ENCODE measurements at places on chromosomes 6 and 20.

GRCh38 chr20:34859826-34860545 lies 12.7 kb downstream of the GGT7 start:
- no peak for DNase-seq

DNA sequence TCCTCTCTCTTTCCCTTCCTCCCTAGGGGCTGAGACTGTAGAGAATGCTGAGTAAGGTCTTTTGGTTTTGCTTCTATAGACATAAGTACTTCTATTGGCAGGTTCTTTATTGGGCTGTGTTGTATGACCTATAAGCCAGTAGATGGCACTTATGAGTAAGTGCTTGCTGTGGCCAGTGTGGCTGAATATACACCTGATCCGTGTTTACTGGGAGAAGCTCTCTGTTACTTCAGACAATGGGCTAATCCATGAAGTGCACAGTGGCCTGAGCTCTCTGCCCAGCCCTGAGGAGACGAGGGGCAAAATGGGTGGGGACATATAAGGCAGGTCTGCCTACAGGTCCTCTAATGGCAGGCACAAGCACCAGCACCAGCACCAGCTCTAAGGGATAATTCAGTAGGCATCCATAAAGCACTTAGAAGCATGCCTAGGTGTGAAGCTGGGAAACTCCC lies 610.3 kb downstream of the RNF144B start:
- no peak for DNase-seq

DNA sequence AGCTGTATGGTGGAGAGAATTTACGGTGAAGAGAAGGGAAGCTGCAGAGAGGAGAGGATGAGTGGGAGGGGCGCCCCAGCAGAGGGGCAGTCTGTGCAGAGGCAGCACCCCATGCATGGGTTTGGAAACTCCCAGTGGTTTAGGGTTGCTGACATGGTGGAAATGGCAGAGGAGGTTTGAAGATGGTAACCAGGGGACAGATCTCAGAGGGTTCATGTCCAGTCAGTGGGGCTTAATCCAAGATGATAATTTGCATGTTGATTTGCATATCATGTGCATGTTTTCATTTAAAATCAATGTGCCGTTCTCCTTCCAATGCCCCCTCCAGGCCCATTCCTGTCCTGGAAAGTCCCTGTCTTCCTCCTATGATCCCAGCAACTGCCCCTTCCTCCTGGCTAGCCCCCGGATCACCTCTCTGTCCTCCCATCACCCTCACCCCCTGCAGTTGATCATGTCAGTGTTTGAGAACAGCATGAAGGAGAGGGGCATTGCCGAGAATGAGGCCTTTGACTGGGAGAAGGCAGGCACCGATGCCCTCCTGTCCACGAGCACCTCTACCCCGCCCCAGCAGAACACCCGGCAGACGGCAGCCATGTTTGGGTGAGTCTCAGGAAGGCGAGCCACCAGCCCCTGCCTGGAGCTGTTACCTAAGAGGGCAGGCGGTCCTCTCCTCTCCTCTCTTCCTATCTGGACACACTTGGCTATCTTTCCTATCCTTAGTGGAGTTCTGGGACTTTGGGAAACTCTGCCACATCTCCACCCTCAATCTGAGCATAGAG lies 14.3 kb downstream of the TTBK1 start:
- DNase-seq = no peak

DNA sequence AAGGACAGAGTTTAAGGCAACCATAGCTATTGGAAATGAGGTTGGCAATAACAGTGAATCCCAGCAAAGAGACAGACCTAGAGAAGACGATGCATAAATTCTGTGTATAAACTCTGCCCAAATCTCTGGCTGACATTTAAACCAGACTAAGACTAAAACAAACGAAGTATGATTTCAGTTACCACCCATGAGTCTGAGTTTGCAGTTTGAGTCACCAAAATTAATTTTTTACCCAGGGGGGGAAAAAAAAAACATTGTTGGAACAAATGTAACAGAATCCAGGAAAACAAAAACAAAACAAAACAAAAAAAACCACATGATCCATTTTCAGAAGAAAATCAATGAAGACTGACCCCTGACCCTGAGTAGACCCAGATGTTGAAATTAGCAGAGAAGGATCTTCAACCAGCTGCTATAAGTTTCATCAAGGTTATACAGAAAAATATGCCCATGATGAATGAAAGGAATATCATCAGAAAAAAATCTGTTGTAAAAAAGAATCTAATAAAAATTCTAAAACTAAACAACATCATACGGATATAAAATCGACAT lies 190.8 kb downstream of the GMDS start:
- no peak for DNase-seq

GRCh38 chr6:35054106-35054742 lies 86.9 kb downstream of the TCP11 start:
- DNase-seq = no peak

- DNase-seq = no peak
Observed at GRCh38 chr6:19450651-19451050, 386.5 kb upstream of the ID4 start.

DNA sequence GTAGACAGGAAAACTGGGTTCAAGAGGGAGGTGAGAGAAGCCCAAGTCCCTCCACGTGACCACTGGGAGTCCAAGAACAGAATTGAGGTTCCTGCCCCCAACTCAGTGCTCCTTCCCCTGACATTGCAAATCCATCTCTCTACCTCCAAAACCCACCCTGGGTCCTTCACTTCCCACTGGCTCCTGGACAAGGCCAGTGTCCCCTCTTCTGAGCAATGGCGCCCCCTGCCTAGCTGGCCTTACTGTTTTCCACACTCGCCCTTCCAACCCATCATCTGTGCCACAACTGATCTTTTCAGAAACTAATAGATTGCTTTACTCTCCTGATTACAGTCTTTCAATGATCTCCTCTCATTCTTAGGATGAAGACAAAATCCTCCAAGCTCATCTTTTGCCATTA lies 200.3 kb downstream of the ANKRD60 start:
- DNase-seq = no peak

DNA sequence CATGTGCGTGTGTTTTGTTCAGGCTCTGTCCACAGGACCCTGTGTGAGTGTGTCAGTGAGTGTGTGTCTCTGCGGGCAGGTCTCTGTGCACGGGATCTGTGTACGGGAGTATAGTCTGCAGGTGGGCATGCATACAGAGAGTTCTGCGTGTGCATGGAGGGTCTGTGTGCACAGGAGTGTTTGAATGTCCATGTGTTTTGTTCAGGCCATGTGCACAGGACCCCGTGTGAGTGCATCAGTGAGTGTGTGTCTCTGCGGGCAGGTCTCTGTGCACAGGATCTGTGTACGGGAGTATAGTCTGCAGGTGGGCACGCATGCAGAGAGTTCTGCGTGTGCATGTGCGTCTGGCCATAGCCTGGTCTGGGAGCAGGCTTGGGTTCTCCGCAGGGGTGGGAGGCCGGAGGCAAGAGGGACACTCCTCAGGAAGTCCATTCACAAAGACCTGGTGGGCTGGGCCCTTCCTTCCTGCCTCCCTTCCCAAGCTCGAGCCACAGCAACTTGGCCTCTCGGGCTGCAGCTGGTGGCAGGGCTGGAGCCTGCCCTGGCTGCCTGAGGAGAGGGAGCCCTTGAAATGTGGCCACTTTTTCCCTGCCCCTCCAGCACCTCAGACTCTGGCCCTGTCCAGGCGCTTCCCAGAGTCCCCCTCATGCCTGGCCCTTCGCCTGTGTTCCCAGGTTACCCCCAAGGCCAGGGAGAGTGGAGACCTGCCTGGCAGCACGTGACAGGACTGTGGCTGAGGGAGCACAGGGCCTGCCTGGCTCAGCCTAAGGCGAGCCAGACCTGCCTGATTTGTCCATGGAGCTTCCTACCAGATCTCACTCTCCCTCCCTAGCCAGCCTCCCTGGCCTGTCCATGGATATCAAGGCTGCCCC lies 6.8 kb downstream of the HSPA12B start:
- no peak for DNase-seq

DNA sequence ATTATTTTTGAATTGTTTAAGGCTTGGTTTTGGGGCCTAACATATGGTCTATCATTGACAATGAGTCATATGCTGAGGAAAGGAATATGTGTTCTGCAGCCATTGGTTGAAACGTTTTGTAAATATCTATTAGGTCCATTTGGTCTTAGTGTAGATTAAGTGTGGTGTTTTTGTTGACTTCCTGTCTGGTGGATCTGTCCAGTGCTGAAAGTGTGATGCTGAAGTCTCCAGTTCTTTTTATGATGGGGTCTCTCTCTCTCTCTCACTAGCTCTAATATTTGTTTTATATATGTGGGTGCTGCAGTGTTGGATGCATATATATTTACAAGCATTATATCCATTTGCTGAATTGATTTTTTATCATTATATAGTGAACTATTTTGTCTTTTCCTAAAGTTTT lies 727.2 kb downstream of the KHDRBS2 start:
- DNase-seq = no peak

- no peak for DNase-seq
Observed at GRCh38 chr6:158422629-158423238, 110.5 kb downstream of the TULP4 start.

DNA sequence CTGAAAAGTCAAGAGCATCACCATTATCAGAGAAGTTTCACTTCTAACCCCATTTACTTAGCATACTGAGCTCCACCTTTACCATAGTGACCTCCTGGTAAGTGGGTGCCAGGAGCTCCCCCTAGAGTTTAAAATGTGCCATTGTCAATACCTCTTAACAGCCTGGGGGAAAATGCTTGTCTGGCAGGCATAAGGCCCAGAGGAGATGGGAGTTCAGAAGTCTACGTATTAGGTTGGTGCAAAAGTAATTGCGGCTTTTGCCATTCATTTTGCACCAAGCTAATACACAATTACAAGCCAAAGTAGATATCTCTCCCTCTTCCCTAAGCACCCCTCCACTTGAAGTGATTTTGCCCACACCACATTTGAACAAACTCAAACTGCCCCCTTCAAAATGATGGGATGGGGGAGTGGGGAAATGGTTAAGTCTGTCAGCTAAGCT lies 919.0 kb downstream of the KIF16B start:
- no peak for DNase-seq

DNA sequence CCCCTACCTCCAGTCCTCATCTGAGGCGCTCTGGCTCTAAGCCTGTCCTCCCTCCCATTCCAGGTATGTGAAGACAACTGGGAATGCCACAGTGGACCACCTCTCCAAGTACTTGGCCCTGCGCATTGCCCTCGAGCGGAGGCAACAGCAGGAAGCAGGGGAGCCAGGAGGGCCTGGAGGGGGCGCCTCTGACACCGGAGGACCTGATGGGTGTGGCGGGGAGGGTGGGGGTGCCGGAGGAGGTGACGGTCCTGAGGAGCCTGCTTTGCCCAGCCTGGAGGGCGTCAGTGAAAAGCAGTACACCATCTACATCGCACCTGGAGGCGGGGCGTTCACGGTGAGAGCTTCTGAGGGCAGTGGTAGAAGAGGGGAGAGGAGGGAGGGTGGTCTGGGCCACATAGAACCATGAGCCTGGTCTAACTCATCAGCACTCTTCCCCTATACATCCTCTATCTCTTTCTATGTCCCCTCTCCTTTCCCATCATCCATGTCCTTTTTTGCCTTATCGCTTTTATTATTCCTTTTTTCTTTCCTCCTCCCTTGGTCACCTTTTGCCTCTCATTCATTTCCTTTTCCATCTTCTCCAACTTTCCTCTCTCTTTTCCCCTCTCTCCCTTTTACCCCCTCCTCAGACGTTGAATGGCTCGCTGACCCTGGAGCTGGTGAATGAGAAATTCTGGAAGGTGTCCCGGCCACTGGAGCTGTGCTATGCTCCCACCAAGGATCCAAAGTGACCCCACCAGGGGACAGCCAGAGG lies 3.5 kb downstream of the RING1 start:
- DNase-seq = no peak

DNA sequence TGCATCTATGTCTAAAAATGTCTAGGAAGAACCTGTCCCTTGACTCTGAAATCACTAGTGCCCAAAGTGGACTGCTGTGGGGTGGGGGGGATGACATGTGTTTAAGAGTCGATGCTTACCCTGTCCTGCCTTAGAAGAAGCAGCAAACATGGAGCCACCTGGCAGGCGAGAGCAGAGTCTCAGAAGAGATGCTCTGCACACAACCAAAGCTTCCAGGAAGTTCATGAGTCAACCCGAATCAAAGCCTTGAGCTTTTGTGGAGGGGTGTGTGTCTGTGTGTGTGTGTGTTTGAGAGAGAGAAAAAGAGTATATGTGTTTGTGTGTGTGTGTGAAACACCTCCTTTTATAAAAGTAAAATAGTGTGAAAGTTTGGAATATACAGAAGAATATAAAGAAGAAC lies 269.9 kb downstream of the ALDH8A1 start:
- no peak for DNase-seq

DNA sequence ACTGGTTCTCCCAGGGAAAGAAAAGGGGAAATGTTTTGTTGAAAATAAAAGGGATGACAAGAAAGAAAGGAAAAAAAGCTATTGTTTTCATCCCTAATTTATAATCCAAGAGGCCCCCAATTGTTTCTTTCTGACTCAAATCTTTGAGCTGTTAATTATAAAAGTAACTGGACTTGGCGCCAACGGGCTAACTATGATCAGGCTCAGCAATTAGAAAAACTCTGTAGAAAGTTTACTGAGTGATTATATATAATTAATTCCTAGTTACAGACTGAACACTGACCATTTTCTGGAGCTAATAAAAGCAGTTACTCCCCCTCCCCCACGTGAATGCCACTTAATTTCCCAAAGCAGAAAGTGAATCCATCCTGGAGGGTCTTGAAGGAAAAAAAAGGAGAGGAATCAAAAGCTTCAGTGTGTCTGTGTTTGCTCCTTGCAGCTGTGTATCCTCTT lies 3.2 kb downstream of the ZMYND8 start:
- no peak for DNase-seq

DNA sequence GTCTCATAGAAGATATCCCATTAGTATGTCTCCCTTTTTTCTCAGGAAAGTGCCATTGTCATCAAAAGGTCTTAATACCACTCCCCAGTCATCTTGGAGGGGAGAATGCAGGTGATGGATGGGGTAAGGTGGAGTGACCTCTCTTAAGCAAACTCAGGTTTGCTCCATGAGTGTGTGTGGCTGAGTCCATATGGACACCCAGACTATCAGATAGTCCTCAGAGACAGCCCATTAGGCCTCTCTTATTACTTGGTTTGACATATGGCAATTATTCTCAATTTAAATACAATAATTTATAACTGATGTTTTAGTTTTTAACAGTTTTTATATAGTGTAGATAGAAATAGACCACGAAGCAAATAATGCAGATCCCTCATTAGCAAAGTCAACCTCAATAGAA lies 23.2 kb downstream of the LAMA4 start:
- DNase-seq = no peak

DNA sequence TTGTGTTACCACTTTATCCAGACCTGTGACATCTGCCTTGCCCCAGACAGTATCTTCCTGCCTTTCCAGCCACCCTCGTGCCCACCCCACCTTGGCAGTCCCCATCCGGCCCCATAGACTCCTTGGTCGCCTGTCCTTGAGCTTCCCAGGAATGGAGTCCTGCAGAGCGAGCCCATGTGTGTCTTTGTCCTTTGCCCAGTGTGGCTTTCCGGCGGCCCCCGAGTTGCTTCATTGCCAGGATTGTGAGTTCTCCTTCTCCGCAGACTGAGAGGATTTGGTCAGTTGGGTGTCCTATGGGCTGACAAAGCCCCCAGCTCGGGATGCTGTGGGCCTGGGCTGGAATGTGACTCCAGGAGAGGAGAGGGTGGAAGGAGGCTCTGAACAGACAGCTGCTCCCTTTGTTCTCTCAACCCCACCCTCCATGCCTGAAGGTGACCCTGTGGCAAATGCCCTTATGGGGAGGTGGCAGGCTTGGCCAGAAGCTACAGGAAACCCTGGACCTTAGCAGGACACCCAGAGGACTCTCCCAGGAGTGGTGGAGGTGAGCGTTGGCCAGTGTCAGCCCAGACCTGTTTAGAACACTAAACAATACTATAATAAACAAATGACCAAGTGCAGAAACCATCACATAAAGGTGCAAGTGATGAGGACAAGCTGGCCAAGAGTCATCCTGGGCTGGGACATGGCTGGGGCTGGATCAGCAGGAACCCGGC lies 1.9 kb upstream of the CST1 start:
- no peak for DNase-seq

Measured in stimulated activated CD8-positive, alpha-beta memory T cell treated with anti-CD3 and anti-CD28 coated beads, Interleukin-15, amount 100 ng/mL, for 4 hours (primary cell).